Muscle of back (tissue), 13 donors: ENCODE measurements at places on chromosomes 3 and 15. TPM values are rescaled to one million over a fixed set of nuclear protein-coding genes. Genes with fewer than 3 reads are reported as not detected.

DNA sequence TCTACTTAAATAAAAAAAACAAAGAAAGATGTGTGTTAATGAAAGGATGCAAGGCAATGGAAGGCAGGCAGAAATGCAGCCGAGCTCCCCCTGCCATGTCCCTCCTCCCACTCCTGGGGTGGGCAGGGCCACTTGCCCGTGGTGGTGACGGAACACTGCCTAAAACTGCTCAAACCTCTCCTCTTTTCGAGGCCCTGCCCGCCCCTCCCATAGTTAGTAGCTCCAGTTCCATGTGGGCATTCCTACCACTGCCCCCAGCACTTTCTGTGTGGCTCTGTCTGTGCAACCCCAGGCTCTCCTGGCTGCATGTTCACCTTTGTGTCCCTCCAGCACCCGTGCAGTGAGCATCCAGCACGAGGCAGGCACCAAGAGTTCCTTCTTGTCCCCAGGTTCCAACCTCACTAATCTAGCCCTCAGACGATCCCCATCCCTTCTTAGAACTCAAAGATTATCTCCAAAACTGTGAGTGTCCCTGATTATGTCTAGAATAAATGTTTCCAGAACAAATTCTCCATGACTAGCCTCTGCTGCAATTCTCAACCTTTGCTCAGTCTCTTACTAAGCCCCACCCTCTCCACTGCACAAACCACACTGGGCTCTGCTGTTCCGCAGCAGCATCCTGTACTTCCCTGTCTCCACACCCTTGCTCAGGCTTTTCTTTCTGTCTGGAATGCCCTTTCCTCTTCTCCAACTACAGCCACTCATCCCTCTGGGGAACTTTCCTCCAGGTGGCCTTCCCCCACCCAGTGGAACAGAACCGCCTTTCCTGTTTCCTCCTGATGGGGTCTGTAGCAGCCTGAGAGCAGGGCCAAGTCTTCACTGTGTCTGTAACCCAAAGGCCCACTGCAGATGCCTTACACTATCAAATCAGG lies 32.6 kb upstream of the SPTBN5 start:
- DNase-seq = no peak

- DNase-seq = no peak
Observed at GRCh38 chr15:47963265-47963664, 157.5 kb upstream of the SLC24A5 start.

DNA sequence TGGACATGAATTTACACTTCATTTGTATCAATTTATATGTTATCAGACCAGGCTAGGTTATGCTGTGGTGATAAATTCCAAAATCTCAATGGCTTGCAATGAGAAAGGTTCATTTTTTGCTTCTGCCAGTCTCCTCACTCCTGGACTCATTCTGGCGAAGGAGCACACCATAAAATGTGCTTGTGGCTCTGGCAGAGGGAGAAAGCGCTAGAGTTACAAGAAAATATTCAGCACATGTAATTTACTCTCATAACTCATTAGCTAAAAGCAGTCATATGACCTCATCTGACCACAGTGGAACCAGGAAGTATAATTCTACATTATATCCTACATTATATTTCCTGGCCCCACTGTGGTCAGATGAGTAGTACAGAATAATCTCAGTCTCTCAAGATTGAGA lies 193.8 kb downstream of the BCHE start:
- DNase-seq = no peak

DNA sequence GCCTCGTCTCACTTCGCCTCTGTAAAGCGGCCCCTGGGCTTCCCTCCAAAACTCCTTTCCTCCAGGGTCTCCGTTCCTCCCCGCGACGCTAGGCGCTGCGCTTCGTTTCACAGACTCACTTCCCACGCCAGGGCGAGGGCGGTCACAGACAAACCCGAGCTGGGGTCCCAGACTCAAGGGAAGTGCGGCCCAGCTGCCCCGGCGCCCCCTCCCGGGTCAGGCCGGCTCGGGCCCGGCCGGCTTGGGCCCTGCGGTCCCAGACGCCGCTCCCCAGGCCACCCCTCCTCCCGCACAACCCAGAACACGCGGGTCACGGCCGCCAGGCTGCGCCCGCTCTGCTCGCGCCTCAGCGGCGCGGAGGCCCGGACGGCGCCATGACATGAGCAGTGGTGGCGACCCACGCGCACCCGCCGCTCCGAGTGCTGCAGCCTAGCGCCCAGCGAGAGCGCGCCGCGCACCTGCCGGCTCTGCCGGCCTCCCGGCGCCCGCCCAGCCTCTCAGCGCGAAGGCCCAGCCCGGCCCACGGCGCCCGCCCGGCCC lies 547 bp downstream of the NUP210 start:
- peak; percentile 33 for DNase-seq

GRCh38 chr3:14402304-14402811 lies at the start of gene SLC6A6:
Gene SLC6A6, plus strand, starts transcription at chr3:14402606. Its CDS starts 41,029 bp downstream, at chr3:14443635.
- DNase-seq = peak; percentile 94

DNA sequence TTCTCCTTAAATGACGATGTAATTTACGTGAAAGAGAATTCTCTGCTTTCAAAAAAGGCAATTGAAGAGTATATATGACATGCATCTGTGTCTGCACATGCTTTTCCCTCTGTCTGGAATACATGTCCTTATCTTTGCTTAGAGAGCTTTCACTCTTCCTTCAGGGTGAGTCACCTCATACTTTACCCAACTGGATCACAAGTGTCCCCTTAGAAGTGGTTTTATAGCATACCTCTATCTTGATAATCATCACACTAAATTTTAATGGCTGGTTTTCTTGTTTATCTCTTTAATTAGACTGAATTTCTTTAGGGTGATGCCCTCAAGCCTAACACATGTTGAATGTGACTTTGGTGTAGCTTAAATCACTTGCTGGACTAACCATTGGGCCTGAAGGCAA lies 178.9 kb downstream of the SV2B start:
- DNase-seq = no peak

DNA sequence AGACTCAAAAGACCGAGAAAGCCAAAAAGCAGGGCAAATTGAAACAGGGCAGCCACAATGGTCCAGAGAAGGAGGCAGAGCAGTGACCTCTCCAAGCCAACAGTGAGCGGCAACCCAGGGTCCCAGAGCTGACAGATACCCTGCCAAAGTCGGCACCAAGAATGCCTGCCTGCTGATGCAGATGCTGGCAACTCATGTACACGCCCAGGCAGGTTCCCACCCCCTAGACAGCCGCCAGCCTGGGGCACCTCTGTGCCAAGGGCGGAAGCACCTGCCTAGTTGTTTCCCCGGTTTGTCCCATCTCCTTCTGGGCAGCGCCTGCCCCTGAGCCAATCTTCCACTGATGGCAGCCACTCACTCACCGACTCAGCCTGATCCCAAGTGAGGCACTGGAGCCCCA lies 22.1 kb downstream of the KLHL25 start:
- no peak for DNase-seq

DNA sequence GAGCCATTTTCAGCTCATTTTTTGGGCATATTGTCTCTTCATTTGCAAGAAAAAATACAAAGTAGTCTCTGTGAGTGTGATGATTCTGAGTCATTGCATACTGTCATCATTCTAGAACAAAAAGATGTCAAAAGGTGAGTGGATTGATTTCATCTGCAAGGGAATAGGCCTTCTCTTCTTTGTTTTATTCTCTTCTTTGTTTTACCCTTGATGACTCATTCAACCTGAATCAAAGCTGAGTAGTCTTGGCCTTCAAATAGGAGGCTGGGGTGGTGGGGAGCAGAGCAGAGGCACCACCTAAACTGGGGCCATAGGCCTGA lies 25.4 kb downstream of the CYP19A1 start:
- DNase-seq = no peak

DNA sequence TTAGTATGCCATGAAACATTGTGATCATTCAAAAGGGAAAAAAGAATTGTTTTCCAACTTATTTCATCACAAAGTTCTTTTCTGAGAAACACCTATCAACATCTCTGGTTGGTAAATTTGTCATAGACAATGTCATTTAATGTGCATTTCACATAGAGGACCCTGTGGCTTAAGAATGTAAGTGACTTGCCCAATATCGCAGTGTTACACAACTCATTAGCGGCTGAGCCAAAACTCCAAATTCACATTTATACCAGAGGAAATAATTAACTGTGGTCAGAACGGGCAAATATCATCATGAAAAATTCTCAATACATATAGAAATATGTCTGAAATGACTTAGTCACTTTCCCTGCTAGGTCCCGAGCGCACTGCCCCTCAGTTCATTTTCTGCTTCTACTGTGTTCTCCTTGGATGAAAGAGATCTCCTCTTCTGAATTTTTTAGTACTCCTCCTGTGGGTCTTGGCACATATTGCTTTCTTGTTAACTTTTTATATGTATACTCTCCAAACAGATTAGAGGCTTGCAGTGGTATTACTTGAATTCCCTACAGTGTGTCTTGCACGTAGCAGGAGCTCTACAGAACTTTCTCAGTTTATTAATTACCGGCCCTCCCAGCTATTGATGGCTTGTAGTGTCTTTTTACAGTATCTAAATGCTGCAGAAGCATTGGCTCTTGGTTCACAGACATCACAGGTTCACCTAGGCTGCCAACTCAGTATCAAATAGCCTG lies 33.1 kb downstream of the PTX3 start:
- DNase-seq = no peak

DNA sequence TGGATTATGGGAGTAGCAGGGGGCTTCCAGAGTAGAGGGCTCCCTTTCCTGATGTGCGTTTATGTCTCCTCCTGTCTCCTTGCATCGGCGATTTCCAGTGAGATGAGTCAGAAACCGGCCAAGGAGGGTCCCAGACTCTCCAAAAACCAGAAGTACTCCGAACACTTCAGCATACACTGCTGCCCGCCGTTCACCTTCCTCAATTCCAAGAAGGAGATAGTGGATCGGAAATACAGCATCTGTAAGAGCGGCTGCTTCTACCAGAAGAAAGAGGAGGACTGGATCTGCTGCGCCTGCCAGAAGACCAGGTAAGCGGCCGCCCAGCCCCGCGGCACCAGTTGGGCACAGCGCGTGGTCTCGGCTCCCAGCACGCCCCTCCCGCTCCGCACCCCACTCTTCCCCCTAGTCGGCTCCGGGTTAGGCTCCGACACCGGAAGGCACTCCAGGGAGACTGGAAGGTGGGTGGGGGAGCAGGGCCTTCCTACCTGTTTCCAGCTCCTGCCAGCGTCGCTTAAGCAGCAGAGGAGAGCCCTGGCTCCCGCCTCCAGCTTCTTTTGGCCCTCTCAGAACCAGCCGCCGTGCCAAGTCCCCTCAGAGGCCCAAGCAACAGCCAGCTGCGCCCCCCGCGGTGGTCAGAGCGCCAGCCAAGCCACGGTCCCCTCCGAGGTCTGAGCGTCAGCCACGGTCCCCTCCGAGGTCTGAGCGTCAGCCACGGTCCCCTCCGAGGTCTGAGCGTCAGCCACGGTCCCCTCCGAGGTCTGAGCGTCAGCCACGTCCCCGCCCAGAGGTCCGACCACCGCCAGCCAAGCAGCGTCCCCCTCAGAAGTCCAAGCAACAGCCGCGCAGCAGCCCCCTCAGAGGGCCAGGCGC lies 34.7 kb downstream of the MOBP start:
- no peak for DNase-seq

DNA sequence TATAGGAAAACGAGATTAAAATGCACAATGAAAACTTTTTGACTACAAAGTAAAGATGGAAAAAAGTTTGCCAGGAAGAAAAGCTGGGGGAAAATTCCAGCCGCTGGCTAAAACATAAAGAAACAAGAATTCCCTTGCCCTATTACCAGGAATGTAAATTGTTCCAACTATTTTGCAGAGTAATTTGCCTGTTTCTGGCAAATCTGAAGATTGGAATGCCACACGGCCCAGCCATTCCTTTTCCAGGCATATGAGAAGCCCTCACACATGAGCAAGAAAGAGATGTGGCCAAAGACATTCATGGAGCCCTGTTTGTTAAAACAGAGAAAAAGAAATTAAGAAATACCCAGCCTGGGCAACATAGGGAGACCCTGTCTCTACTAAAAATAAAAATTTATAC lies 8.4 kb upstream of the GATA2 start:
- DNase-seq = no peak

GRCh38 chr3:69008980-69009379 lies 4.5 kb downstream of the EOGT start:
- no peak for DNase-seq

- DNase-seq = no peak
Observed at GRCh38 chr3:71389191-71389590, 194.3 kb downstream of the FOXP1 start.

DNA sequence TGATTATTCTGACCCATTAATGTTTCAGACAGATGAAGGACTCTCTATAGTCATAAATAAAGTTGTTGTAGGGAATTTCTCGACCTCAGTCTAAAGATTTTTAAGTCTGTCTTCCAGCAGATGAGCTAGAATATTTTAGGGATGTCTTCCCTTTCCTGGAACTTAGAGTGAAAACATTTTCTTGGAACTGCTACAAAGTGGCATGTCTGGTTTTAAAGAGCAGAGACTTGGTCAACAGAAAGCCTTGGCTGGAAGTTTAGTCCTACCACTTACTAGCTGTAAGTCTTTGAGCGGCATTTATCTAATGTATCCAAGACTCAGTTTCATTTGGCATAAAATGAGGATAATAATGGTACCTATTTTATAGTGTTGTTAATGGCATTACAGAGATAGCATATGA lies 120.0 kb upstream of the TGFBR2 start:
- DNase-seq = no peak

GRCh38 chr3:21826416-21826815 lies 75.4 kb upstream of the ZNF385D start:
- no peak for DNase-seq

GRCh38 chr15:81950841-81951414 lies 94.9 kb downstream of the MEX3B start:
- no peak for DNase-seq

- no peak for DNase-seq
Observed at GRCh38 chr3:77530870-77531269, 491.0 kb downstream of the ROBO2 start.

DNA sequence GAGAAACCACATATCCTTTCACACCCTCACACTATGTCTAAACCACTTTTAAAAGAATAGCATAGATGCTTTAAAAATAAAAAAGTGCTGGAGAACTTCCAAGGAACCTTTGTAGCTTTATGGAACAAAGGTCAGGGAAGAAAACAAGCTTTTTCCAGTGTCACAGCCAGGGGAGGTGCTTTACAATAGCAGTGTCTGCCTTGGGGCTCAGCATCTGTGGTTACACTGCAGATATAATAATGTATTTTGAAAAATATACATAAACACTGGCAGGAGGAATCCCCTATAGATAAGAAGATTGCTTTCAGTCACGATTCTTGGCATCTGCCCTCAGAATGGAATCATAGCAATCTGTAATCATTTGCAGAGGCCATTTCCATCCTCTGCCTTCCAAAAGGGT lies 362.4 kb upstream of the LRRC3B start:
- peak; percentile 86 for DNase-seq

- no peak for DNase-seq
Observed at GRCh38 chr15:92808598-92809063, 91.5 kb upstream of the CHD2 start.

GRCh38 chr3:195208183-195208582 lies 62.8 kb downstream of the XXYLT1 start:
- DNase-seq = no peak

GRCh38 chr15:48580736-48581135 lies 64.8 kb downstream of the FBN1 start:
- no peak for DNase-seq

MUC13 gene
- not detected for polyA plus RNA-seq

ZWILCH gene
- polyA plus RNA-seq = 17.9 TPM

SLC15A2 gene
- 14.0 TPM for polyA plus RNA-seq

KNG1 gene
- not detected for polyA plus RNA-seq

WDR93 gene
- 0.14 TPM for polyA plus RNA-seq

PEX11A gene
- 4.2 TPM for polyA plus RNA-seq

HRH1 gene
- 4.3 TPM for polyA plus RNA-seq

CCR1 gene
- polyA plus RNA-seq = 2.4 TPM

GMNC gene
- 0.11 TPM for polyA plus RNA-seq

TF gene
- polyA plus RNA-seq = 1.2 TPM

RFTN1 gene
- polyA plus RNA-seq = 16.4 TPM

CLRN1 gene
- 0.41 TPM for polyA plus RNA-seq

FETUB gene
- polyA plus RNA-seq = 0.35 TPM
